ENCODE measurements at places on chromosomes 2 and 18.
A peak's percentile ranks its signal among the peaks of the same experiment; 100 is the strongest.

GRCh38 chr2:213640738-213641425 lies 356.6 kb downstream of the SPAG16 start:
- DNase-seq = no peak

DNA sequence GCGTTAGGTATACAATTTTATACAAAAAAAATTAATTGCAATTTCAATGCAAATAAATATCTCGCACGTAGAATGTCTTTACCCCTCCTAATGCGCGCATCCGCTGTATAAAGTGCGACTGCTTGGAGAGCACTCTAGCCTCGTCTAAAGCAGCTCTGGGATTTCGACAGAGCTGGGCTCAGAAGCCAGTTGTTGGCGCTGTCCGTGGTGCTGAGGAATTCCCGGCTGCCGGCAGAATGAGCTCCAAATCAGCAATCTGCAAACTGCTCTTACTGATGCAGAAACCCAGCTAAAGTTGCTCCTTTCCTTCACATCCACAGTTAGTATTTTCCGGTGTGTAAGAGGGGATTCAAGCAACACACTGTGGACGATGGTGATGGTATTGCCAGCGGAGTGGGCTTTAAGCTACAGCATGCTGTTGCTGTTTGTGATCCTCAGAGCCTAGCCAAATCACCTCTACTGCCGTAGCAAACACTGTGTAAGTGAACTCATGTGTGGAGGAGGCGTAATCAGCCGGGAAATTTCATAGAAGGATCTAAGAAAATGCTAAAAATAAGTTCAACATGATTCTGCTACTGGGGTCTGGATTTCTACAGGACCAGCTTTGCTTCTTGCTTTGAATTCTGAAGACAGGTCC lies at the start of gene VWC2L:
Gene VWC2L (plus strand): TSS at position 137 of the 637 bp plus-strand sequence. CDS start 3,140 bp downstream, outside the sequence.
- peak; percentile 22 for DNase-seq

DNA sequence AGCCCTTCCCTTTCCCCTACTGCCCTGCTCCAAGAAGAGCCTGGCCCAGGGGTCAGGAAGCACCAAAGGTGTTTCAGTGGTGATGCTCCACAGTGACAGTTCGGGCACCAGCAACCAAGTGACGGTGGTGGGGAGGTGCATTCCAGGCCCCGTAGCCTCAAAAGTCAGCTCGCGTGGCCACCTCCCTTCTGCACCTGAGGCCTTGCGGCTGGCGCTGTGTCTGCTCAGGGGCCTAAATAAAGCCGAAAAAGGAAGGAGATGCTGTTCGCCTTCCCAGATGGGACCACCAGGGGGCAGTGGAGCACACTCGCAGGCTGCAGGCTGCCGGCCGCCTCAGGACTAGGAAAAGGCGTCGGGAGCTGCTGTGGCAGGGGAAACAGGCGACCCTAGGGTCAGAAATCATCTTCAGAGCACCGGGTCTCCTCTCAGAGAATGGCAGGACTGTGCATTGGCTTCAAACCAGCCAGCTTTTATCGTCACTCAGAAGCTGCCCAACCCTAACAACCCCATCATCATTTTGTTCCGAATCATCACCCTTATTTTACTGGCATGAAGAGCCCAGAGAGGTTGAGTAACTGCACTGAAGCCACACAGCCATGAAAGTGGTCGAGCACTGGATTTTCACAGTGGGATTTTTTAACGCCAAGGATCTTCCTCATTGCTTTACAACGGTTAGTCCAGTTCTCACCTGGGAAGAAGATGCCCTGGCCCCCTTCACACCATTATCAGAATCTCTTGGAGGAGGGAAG lies 213.0 kb upstream of the CELF4 start:
- DNase-seq = no peak

GRCh38 chr2:44171018-44171417 lies 2.3 kb downstream of the PPM1B start:
- no peak for DNase-seq

DNA sequence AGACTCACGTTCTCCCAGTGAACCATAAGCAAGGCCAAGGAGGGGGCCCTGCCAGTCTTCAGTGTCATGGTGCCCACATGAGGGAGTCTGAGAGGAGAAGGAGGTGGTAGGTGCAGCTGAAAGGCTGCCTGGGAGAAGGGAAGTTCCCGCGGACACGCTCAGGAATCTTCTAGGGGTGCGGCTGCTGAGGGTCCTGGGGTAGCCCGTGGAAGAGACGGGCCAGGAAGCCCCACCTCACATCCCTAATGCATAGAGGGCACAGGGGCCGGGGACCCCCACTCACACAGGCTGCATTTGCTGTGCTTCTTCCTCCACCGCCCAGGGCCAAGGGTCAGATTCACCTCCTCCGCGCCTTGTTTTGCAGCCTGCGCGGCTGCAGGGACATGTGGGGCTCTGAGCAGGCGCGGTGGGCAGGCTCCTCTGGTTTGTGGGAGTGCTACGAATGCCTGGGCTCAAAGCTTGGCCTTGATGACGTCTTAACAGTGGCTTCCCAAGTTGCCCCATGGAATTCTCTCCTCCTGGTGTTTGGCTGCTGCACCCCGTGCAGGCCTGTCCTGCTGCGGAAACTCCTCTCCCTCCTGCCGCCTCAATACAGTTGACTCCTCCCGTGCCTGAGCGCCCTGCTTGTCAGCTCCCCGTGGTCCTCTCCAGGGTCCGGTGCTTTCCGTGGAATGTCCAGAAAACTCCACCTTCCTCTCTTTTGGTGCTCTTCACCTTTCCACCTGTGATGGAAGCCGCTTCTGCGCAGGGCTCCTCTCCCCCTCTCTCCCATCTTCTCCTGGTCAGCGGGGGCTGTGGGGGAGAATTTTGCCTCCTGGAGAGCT lies 95.7 kb downstream of the VAPA start:
- no peak for DNase-seq

- DNase-seq = no peak
Measured at GRCh38 chr2:57888463-57888862, 158.1 kb upstream of the VRK2 start.

- no peak for DNase-seq
Measured at GRCh38 chr2:84894758-84895520, 10.5 kb upstream of the TMSB10 start.

DNA sequence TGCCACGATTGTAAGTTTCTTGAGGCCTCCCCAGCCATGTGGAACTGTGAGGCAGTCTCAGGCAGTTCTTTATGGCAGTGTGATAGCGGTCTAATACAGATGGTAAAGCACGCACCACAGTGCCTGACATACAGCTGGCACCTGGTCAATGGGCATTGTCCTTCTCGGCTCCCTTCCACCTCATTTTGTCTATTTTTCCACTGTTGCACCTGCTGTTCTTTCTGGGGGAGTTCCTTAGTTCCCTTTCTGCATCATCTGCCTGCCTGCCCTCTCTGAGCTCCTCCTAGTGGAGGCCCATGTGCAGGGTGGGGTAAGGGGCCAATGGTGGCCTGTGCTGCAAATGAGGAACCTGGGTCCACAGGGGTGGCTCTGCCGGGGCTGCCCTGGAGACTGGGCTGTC lies 157.6 kb downstream of the LPIN1 start:
- DNase-seq = no peak

DNA sequence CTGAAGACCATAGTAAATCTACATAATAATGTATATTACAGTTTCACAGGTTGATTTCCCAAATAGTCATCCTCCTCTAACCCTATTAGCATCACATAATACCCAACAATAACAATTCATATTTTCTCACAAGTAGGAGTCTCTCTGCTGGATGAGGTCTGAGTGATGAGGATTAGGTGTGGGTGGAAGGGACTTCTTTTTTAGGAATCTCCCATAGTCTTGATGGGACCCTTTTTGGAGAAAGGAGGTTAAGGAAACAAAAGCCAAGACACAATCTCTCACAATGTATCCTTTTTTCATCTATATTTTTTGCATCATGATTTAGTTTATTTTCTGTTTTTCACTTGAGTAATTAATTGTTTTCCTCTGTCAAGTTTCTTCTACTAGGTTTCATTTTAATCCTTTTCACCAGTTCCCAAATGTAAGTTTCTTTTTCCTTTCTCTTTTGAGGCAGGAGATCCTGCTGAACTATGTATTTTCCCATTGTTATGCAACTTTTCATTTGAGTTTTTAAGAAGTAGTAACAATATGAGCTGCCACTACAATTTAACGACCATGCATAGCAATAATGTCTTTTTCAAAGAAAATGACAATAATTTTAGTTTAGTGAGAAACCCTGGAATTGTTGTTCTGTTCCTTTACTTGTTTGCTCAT lies 2.5 kb upstream of the IFIH1 start:
- DNase-seq = no peak

DNA sequence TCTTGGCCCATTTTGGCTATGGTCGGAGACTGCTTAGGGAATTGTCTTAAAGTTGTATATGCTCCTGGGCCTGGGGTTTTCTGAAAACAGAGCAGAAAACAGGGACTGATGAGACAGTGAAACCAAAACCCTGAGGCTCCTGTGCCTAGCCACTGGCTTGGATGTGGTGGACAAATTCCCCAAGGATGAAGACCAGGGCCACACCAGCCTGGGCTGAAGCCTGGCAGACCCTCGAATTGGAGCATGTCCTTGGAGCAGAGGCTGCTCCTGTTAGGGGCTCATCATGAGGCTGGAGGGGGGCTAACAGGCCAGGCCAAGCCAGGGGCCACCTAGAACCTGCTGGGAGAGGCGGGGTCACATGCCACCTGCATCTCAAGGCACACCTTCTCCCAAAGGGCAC lies 68.1 kb downstream of the STPG4 start:
- DNase-seq = no peak

GRCh38 chr18:7117390-7118355 lies at the start of gene LAMA1:
Gene LAMA1 (minus strand): TSS chr18:7117797. CDS start chr18:7117720, 77 bp downstream.
- DNase-seq = no peak

GRCh38 chr18:13646633-13647032 lies 79.7 kb downstream of the FAM210A start:
- no peak for DNase-seq

Measured in brain pericyte (primary cell).